ENCODE measurements at places on chromosomes 11 and 22.

DNA sequence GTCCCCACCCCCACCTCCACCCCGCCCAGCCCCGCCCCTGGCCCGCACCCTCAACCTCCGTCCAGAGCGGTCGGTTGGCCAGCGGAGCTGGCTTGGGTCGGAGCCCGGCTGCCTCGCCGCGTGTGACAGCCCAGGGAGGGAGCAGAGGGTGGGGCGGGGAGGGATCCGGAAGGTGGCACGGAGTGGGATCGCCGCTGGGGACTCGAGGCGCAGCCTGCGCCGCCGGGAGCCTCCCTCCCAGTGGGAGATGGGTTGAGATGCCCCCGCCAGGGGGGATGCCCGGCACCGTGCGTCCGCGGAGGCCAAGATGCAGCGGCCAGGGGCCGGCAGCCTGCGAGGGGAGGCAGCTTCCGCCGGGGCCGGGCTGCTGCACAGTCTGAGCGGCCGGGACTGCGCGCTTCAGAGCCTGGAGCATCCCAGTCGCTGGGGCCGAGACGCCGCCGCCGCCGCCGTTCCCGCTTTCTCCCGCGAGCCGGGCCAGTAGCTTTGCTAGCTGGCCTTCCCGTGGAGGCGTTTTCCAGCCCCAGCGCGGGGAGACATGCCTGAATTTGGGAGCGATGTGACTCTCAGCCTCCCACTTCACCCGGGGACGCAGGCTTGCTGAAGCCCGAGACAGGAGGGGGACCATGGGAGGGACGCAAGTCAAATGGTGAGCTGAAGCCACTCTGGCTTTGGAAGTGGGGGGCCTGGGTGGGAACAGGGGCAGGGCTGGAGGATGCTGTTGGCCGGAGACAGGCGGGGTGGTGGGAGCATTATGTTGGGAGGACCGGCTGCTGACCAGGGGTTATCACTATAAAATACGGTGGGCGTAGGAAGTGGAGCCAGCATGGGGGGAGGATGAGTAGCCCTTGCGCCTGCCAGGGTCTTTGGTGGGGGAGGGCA lies 40.2 kb downstream of the DIXDC1 start:
- DNase-seq = no peak

DNA sequence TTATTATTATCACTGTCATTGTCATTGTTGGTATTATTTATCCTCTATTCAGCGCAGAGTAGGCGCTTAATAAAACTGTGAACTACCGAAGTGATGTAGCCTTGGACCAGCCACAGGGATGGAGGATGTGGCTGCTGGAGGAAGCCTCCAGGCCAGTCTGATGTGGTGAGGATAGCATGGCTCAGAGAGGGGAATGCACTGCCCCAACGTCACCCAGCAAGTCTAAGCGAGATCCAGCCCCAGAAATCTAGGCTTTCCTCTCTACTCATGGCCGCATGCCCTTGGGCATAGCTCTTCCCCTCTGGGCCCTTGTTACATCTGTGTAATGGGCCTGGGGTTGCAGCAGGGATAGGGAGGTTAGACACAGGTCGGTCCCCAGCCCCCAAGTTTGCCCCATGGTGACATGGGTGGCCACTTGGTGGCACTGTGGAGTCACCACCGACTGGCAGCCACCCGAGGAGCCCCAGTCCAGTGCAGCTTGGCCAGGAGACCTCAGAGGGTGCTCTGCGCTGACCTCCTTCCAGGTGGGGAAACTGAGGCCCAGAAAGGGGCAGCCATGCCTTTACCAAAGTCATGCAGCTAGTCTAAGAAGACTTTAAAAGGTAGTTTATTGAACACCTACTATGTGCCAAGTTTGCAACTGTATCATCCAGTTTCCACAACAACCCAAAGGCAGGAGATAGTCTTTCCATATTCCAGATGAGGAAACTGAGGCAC lies 395.7 kb downstream of the MN1 start:
- DNase-seq = peak; percentile 43

- no peak for DNase-seq
These were observed 19.6 kb downstream of the VPS37C start for GRCh38 chr11:61141601-61142028.

GRCh38 chr22:48348855-48349254 lies 1478.8 kb downstream of the BRD1 start:
- no peak for DNase-seq

GRCh38 chr11:58615559-58615958 lies 6.9 kb upstream of the CNTF start:
- no peak for DNase-seq

- DNase-seq = no peak
These were observed 15.4 kb upstream of the LRP5 start for GRCh38 chr11:68297052-68297378.

DNA sequence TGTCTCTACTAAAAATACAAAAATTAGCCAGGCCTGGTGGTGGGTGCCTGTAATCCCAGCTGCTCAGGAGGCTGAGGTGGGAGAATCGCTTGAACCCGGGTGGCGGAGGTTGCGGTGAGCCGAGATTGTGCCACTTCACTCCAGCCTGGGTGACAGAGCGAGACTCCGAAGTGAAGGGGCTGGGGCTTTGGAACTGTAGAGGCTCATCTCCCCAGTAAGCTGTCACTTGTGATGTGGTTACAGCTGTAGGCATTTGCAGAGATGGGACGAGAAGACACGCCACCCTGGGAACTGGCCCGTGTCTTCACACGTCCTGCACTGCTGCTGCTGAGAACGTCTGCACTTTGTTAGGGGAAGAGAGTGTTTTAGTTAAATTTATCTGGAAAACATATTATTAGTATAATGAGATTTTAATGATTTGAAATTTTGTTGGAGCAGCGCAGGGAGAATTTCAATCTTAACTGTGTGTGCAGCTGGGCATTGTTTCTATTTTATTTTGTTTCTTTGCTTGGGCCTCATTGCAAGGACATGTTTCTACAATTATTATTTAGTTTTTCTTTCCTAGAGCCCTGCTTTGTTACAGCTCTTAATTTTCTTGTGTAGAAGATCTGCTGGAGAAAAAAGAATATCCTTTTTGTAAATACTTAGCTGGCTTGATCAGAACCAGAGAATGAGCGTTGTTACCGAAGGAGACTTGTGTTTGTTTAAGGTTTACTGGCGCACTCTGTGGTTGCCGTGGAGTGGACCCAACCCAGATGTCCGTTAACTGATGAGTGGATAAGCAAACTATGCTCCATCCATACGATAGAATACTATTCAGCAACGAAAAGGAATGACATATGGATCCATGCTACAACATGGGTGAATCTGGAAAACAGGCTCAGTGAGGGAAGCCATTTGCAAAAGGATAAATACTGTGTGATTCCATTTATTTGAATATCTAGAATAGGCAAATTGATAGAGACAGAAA lies 18.4 kb downstream of the PARVB start:
- no peak for DNase-seq

GRCh38 chr11:121540627-121541026 lies 87.9 kb upstream of the SORL1-AS1 start:
- no peak for DNase-seq

DNA sequence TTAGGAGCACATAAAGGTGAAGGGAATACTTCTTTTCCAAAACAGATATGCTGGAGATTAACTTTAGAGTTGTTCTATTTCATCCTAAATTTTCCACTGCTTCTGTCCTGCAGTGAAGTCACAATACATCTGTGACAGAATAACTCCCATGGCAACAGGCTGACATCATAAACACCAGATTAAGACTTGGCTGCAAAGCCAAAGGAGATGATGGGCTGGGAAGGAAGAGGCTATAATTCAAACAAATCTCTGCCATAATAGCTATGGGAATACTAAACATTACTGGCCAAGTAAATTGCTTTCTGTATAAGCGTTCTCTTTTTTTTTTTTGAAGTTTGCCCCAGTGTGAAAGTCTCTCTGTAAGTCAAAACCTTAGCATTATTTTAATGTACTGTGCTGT lies 107.7 kb downstream of the CADM1 start:
- no peak for DNase-seq

DNA sequence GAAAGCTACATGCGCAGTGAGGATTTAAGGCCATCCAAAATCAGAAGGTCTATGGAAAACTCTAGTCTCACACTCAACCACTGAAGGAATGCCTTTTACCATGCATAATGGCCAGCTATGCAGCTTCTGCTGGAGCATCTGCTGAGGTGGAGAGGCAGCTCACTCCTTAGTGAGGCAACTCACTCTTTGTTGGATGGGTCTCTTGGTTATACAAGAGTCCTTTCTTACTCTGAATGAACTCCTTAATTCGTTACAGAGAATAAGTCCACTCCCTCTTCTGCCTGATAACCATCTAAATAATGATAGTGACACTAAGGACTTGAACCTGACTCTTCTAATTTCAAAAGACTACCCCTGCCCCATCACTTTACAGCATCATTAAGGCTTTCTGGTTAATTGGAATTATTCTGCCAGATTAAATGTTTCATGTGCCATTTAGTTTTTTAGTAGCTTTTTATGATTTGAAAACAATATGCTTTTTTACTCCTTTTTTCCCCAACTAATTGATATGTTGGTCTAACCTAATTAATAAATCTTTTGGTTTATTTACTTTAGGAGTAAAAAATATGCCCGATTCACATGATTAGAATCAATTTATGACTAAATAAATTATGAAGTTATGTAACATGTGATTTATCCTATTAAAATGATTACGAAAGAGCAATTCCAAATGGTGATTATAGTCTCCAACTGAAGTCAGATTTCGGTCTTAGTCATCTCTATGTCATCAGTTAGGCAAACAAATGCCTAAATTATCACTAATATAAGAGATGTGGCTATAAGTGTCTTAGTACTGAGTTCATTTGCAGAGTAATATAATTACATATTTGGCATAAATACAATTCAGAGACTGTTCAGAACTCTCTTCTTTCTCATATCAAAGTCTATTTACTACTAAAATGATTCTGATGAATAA lies 286.7 kb upstream of the CCDC90B start:
- no peak for DNase-seq

GRCh38 chr22:37416827-37417226 lies 10.5 kb downstream of the ELFN2 start:
- DNase-seq = no peak

DNA sequence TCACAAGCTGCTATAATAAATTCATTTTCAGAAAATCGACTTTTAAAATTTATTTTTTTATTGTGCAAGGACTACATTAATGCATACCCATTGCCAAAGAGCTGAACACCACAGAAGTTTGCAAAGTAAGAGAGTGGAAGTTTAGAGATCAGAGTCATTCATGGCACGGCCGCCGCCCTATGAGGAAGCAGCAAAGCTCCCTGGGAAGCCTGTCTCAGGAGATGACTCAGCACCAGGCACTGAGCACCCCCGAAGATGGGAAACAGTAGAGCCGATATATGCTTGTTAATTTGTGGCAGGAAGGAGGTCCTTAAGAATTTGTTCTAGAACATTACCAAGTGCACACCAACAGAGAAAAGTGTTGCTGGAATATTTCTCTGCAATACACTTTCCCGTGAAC lies 693.7 kb downstream of the OPCML start:
- DNase-seq = peak; percentile 26

DNA sequence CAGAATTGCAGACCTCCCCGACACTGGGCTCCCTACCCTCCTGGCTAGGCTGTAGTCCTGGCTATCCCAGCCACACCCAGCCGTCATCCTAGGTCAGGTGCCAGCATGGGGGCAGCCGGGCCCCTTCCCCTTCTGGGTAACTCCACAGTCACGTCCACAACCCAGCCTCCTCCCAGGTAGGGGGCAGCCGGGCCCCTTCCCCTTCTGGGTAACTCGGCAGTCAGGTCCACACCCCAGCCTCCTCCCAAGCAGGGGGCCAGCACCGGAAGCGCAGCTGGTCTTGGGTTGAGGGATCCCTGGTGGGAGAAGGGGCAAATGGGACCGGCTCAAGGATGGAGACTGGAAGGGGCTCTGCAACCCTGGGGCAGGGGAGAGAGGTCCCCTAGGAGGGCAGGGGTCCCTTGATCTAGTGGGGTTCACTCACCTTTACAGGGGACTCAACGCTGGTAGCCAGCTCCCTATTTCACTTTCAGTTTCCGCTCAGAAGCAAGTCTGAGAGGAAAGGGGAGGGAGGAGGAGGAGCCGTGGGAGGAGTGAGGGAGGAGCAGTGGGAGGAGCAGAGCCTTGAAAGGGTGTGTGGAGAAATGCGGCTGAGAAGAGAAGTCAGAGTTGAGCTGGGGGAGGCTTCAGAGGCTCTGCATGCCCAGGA lies at the start of gene TRIM21:
Gene TRIM21, minus strand, starts transcription at position 494 of the 649 bp plus-strand sequence. CDS start 3,293 bp downstream, outside the sequence.
- DNase-seq = peak; percentile 50

- DNase-seq = no peak
These were observed 73.7 kb upstream of the ALKBH3 start for GRCh38 chr11:43806976-43807375.

DNA sequence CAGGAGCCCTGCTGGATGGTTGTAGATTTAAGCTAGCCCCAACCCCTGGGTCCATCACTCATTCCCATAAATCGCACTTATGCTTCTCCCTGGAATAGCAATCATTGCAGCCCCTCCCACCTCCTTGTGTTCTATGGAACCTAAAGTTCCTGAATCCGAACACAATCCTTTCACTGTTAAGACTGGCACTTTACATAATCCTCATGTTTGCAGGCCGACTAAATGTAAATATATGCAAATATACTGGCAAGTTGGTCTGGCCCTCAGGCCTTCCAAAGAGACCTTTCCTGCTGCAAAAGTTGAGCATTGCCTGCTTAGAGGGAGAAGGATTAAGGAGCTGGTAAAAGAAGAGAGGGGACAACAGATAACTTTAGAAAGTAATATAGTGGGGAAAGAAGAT lies 892.9 kb downstream of the OPCML start:
- DNase-seq = no peak

DNA sequence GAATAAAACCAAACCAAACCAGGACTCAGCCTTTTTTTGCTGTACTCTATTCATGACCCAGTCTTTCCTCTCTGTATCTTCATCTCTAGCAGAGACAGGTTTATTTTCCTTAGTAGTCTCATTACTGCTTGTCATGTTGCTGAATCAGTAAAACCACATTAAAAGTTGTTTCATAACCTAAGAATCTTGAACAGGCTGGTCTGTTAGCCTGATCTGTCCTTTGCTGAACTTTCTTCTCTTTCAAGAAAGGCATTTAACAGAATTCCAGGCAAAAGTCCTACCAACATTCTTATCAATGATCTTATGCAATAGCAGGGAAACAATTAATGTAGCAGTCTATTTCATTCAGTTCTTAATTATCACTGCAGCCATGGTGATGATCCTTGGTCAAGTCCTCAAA lies 197.7 kb downstream of the CASP12 start:
- peak; percentile 80 for DNase-seq

- DNase-seq = no peak
These were observed 51.1 kb downstream of the SPATA19 start for GRCh38 chr11:133794205-133794604.

DNA sequence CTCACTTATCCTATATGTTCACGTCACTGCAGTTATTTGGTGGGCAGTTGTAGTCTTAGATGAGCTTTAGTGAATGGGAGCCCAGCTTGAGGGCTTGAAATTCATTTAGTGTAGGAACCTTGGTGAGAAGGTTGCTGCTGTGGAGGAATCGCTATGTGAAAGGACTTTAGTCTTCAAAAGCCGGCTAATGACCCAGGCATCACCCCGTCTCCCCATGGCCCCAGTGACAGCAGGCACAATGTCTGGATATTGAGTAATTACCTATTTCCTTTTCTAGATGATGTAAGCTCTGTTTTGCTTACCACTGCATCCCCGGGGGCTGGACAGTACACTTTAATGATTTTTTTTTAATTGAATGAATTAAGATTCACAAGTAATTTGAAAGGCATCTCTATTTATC lies 283.2 kb downstream of the ST3GAL4 start:
- DNase-seq = no peak

Data from RCC 7860 (cell line).